ENCODE measurements at places on chromosomes 2 and 18.

DNA sequence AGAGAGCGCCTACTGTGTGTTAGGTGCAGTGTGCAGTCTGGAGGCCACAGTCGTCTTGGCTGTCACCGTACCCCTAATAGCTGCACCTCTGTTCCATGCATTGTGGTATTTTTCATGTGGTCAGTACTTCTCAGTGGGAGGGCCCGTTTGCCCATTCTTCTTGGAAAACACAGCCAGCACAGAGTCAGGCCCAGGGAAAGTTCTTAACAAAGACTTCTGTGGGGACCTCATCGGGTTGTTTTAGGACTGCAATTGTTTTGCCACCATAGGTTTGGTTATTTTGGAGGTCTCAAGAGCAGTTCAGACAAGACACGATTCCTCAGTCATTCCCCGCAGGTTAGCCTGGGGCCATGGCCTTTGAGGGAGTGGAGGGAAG, 62.3 kb downstream of the SMIM21 start:
- no peak for DNase-seq

DNA sequence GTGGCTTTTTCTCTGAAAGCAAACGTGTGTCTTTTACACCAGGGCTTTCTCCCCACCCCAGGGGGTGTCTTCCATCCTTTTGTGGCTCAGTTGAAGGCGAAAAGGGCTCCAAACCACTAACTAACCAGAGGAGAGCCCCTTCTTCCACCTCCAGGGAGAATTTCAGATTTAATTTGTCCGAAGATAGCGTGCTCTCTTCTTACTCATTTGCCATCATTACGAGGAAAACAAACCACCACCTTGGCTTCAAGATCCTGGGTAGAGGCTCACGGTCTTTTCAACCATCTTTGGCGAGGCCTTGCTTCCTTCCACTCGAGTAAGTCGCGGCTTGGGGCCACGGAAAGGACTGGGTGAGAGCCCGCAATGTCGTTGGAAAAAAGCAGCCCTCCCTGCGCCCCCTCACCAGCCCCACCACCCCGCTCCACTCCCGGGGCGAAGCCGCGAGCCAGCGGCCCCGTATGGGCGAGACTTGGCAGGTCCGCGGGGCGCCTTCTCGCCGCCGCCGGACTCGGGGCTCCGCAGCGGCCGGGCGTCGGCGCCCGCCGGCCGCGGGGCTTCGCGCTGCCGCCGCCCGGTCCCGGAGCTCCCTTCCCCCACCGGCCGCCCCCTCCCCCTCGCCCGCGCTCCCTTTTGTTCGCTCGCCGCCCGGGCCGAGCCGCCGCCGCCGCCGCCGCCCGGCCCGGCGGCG, 1.7 kb upstream of the ZNF532 start:
- DNase-seq = no peak

DNA sequence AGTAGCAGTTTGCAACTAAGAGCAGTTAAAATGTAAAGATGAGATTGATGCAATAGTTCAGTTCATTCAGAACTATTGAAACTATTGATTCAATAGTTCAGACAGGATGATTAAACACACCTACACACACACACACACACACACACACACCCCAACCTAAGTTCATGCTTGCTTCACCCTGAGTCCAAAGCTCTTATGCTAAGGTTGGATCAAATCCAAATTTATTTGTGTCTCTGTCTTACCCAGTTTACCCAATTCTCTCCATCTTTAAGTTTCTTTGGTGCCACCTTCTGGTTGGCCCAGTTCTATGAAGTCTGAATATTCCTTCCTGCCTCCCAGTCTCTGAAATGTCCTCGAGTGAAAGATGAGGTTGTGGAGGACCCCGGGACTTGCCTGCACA, 5.1 kb downstream of the SERPINB8 start:
- no peak for DNase-seq

- peak; percentile 23 for DNase-seq
These were observed 206.5 kb downstream of the CPS1 start for GRCh38 chr2:210762604-210763588.

DNA sequence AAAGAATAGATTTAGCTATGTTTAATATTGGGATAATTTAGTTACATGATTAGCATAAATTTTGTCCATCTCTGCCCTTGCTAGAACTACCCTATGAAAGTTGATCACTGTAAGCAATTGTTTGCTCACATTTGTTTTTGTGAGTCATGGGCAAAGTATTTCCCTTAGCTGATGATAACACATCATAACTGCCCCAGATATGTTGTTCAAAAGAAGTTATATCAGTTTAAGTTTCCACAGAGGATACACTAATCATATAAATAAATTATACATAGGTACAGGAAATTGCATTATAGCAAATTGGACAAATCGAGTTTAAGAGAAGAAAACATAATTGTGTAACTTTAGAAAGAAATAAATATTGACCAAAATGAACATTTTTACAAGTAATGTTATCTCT, 223.2 kb upstream of the PIK3C3 start:
- no peak for DNase-seq

DNA sequence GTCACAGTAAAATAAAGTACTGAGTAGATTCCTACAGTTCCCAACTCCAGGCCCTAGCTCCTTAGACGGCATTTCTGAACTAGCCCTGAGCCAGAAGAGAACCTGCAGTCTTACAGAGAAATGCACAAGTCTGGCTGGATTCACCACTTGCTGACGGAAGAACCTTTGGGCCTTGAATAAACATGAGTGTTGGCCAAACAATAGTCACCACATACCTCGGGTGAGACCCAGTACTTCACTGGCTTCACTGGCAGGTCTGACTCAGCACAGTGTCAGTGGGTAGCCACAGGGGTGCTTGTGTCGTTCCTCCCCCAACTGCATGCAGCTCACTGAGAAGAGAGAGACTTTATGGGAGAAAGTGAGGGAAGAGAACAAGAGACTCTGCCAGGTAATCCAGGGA, 88.9 kb downstream of the TMEM185B start:
- peak; percentile 22 for DNase-seq

DNA sequence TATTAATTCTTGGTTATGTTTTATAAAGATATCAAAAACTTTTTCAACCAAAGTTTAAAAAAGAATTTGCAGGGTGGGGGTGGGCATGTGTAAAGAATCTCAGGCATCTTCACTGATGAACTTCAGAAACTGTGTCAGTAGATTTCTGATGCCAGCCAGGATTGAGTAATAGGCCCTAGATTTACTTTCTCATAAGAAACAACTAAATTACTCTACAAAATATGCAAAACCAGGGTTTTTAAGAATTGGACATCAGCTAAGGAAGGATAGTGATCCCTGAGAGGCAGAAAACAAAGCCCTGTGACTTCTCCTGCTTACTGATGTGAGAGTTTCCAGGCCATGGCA, 11.9 kb upstream of the IL1R1 start:
- DNase-seq = no peak

DNA sequence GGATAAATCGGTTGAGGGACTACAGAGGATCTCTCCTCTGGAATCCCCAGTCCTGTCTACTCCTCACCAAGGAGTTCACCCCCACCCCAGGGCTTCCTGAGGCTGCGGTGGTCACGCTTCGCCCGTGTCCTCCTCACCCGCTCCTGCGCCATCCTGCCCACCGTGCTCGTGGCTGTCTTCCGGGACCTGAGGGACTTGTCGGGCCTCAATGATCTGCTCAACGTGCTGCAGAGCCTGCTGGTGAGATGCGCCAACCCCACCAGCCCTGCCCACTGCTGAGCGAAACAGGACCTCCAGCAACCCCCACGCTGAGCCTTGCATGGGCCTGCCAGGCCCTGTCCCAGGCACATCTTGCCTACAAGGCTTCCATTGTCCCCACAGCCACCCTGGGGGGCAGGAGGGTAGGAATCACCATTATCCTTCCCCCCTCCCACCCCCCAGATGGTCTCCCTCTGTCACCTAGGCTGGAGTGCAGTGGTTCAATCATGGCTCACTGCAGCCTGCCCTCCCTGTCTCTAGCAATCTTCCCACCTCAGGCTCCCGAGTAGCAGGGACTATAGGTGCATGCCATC, 6.7 kb upstream of the CTDSP1 start:
- DNase-seq = no peak

GRCh38 chr2:204341887-204342276, 203.4 kb upstream of the PARD3B start:
- DNase-seq = no peak

GRCh38 chr2:46273225-46273863, 23.9 kb upstream of the EPAS1 start:
- no peak for DNase-seq

DNA sequence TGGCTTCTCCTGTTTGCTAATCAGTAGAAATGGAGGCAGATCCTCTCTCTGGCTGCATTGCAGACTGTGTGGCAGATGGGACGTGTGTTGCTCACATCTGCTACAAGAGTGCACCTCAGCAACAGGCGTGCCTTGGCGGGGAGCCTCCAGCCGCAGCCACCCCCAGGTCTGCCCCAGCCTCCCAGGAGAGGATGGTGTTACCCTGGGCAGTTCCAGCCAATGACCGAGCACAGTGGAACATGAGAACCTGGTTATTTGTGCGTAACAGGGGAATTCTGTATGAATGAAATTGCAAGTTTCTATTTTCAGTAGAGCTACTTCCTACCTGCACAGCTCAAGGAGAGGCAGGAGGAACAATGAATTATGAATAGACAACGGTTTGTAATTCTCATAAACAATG, 130.6 kb upstream of the CBLN2 start:
- DNase-seq = no peak

- DNase-seq = no peak
These were observed 328.2 kb downstream of the RND3 start for GRCh38 chr2:150159300-150159699.

- no peak for DNase-seq
These were observed 665.9 kb downstream of the CBLN2 start for GRCh38 chr18:71878226-71878625.

DNA sequence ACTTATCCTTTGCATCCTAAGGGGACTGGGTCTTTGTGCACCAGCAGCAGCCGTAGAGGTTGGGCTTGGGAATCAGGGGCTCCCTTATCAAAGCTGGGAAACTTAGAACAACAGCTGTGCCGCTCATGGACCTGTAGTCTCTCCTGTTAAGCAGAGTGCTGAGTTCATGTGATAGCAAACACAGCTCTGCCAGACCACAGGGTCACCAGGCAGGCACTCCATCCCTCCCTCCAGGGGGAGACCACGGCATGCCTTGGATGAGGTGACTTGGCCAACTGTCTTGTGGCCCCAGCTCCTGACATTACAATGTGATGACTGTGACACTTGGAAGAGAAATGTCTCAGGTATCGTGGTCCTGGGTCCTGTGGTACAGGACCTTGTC, 60.0 kb downstream of the DGKD start:
- DNase-seq = no peak

DNA sequence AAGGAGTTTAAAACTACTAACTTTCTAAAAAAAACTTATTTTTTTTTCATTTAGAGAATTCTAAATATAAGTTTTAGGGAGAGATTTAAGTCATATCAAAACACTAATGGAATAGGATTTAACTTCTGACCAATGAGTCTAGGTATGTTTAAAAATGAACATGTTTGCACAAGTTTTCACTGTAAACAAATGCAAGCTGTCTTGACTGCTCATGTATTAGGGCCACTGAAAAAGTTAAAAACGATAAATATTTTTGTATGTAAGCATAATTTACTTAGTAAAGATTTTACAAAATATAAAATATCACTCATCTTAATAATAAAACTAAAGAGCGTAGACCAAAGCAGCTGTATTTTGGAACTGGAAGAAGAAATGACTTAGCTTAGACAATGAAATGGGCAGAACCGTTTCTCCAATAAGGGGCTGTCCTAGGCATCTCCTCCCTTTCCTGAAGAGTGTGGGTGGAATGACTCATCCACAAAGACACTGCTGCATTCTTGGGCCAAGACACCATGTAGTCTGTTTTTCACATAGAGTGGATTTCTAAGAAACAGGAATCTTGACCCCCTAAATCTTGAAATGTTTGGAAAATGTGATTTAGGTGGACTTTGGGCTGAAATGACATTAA, 118.8 kb downstream of the MEP1B start:
- DNase-seq = no peak

- peak; percentile 31 for DNase-seq
These were observed 652 bp downstream of the PPM1B start for GRCh38 chr2:44169155-44169898.

- no peak for DNase-seq
These were observed 198.6 kb upstream of the EPAS1 start for GRCh38 chr2:46098621-46099062.

GRCh38 chr2:46563186-46563585, 83.8 kb downstream of the TMEM247 start:
- DNase-seq = no peak

DNA sequence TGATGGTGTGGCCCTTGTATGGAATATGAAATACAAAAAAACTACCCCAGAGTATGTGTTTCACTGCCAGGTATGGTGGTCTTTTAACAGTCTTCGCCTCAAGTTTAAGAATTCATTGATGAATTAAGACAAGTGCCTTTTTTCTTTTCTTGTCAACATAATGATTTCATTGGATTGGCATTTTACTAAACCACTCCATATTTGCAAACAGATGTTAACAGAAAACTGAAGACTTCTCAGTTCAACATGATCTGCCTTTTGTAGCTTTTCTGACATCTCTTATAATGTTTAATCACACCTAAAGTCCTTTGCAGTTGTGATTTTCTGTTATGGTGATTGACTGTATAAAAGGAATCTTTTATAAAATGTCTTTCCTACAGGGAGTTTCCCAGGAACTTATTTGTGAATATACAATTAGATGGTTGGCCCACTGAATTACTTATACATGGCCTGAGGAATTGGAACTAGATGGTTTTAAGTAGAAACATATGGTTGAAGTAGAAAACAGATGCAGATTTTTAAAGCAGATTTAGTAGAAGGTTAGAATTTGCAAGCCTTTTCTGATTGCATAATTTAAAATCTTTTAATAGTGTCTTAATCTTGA, 39.7 kb downstream of the DYNC1I2 start:
- no peak for DNase-seq

DNA sequence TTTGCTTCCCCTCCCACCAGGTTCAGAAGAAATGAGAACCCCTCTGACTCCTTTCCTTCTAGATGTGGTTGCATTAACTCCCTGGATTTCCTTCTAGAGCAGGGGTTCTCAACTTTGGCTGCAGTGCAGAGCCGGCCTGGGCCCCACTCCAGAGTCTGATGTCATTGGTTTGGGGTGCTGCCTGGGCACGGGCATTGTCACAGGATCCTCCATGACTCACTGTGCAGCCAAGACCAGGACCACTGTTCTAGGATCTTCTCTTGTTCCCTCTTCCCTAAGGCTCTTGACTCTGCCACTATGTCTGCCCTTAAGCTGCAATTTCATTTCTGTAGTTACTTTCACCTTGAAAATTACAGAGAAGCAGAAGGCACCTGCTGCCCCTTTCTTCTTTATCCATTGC, 31.8 kb downstream of the TBC1D8 start:
- DNase-seq = no peak

DNA sequence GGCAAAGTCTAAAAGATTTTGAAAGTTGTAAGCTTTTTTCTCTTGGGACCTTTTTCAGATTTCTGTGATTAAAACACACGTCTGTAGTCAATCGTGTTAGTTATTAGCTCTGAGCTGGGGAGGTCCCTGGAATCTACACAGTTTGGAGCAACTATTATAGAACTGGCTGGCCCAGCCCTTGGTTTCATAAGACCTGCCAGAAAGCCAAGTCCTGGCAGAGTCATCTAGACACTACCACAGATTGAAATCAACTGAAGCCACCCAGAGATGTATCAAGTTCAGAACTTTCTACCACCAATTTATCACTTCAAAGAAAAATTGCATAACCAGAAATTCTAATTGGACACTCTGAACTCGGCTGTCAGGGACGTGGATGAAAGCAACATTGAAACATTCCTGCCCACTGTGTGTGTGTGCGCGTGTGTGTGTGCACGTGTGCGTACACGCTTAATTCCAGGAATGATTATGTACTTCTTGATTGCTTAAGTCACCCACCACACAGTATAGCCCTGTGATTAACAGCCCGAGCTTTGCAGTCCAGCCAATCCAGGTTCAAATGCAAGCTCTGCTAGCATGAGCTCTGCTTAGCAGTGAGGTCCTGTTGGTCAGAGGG, 126.3 kb downstream of the TPGS2 start:
- DNase-seq = no peak
